ENCODE measurements at places on chromosomes 11 and 22.

GRCh38 chr22:46280063-46280817, 12.4 kb downstream of the TTC38 start:
- DNase-seq, result no peak

DNA sequence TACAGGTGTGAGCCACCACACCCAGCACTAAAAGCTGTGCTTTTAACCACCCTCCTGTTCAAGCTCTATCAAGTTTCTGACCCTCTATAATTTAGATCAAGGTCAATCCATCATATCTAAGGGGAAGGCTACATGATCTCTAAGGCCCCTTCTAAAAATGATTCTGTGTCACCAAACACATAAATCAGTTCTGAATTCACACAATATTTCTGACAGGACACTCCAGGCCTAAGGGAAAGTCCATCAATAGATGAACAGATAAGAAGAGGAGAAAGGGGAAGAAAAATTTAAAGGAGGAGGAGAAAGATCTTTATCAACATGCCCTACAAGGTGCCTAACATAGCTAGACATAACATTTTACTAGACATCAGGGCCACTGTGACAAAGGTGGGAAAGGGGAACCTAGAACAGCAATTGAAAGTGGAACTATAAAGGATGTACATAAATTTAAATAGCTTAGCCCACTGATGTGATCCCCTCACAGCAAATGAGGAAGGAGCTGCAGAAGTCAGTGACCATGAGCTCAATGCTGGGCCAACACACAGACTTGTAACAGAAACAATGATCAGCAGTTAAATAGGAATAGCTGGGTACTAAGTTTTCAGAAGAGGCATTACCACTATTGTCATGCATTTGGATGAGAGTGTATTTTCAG, 4.7 kb downstream of the PRCP start:
- no peak for DNase-seq

GRCh38 chr11:83302151-83302550, 16.0 kb upstream of the CCDC90B start:
- DNase-seq, result no peak

DNA sequence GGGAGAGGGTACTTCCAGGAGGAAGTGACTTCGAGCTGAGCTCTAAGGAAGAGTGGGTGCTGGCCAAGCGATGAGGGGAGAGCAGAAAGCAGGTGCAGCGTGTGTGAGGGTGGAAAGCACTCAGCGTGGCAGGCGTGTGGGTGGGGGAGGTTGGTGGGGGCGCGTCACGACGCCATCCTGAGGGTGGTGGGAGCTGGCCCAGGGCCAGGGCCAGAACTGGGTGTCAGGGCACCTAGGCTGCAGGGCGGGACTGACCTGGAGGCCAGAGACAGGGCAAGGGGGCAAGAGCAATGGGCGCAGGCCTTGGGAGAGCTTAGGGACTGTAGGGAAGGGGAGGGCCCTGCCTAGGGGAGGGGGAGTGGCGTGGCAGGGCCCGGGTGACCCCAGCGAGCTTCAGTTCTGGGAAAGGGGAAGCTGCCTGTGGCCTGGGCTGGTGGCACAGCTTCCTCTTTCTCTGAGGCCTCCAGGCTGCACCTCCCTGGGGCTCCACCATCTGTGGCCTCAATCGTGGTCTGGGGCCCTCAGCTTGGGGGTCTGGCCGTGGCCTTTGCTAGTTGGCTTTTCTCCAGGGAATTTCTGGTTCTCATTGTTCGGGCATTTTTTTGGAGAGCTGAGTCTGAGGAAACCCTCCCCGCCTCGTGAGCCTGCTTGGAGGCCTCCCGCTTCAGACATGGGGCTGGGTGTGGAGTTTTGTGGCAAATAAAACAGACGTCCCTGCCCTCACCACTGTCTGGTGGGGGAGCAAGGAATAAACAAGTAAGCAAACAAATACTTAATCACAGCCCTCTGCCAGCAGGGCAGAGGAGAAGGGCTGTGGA, 8.9 kb downstream of the RELT start:
- DNase-seq, result peak; percentile 40

GRCh38 chr11:36700246-36700645, 102.2 kb upstream of the RAG2 start:
- no peak for DNase-seq

GRCh38 chr11:70191495-70192140, 11.5 kb upstream of the FADD start:
- DNase-seq, result peak; percentile 74

DNA sequence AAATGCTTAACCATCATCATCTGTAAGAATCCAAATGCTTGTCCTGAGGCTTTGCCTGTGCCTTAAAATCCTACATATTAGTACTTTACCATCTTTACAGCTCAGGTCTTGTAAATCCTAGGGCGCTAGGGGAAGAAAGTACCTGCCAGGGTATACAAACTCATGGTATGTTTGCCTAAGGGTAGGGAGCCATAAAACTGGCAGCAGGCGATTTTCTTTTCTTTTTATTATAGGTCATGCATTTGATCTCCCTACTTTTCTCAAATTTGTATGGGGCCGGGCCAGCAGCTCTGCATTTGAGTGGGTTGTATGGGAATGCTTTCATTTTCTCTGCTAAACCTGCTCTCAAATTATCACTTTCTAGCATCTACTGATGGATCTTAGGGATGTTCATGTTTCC, 24.0 kb upstream of the ZBED5 start:
- no peak for DNase-seq

- no peak for DNase-seq
Measured at GRCh38 chr11:95291946-95292345, 60.9 kb upstream of the SESN3 start.

- no peak for DNase-seq
Measured at GRCh38 chr22:47692811-47693210, 930.4 kb downstream of the TBC1D22A start.

DNA sequence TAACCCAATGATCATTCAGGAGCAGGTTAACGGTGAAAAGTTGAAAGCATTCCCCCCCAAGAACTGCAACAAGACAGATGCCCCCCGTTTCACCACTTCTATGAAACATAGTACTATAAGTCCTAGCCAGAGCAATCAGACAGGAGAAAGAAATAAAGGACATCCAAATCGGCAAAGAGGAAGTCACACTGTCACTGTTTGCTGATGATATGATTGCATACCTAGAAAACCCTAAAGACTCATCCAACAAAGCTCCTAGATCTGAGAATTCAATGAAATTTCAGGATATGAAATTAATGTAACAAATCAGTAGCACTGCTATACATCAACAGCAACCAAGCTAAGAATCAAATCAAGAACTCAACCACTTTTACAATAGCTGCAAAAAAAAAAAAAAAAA, 32.8 kb downstream of the PIWIL3 start:
- no peak for DNase-seq

GRCh38 chr11:44426958-44427357, 117.0 kb upstream of the ALX4 start:
- no peak for DNase-seq

- no peak for DNase-seq
Measured at GRCh38 chr11:134176284-134176683, 47.5 kb downstream of the NCAPD3 start.

DNA sequence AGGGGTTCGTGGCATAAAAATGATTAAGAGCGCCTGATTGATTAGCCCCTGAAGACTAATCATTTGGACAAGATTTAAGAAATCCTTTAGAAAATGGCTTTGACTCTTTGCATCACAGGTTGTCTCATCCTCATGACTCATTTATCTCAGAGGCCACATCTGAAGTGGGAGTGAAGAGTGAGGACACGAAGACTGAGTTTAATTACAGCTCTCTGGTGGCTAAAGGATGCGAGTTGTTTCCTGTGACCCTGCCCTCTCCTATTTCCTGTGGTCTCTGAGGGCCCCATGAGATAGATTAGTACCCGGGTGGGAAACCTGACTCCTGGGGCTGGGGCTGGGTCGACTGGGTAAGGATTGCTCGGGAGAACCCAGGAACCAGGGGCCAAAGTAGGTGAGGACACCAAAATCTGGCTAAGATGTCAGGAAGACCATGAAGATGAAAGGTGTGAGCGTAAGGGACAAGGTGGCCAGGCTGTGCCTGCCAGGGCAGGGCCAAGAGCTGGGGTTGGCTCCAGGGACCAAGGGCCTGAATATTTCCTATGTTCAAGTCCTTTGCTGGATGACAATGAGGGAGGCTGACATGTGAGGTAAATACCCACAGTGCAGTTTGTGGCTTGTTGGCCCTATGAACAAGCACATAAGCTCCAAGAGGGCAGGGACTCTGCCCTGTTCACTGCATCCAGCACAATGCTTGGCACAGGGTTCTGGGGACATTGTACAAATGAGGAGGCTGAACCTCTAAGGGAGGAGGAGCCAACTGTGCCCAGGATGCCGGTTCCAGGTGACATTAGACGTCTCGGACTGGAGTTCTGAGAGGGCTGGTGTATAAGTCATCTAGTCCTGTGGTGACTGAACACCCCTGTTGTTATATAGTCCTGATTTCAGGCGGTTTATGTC, 3.6 kb downstream of the OTOG start:
- no peak for DNase-seq

DNA sequence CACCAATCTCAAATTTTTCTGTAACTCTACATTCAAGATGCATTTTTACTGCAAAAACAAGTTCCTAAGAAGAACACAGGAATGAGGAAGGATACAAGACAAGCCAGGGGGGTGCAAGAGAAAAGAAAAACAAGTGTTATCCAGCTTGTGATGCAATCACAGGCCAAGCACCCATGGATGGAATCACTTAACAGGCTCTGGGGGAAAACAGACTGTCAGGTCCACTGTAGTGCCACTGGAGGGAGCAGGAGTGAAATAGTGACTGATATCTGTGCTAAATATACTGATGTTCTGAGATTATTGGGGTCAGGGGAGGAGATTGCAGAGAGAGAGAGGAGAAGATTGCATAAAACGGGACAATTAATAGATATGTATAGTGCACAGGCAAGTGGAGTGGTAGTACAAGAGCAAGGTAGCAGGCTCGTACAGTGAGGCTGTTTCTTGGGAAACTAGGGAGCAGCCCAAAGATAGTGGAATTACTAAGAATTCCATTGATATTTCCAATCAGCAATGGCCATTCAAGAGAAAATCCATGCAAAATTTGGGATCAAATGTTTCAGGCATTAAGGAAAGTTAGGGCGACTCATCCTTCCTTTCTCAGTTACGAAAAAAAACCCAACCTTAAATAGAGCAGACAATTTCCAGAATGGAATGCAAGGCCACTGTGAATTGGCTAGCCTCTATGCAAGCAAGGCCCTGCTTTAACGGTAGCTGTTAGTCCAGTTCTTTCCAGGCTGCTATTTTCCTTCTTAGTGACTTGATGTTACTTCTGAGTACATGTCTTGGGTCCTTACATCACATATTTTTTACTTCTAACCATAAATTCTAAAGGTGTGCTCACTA, 52.2 kb upstream of the CEP126 start:
- no peak for DNase-seq

GRCh38 chr11:57901278-57901677, 122.4 kb upstream of the OR9Q1 start:
- DNase-seq, result no peak

- DNase-seq, result no peak
Measured at GRCh38 chr11:65131417-65131776, 2.9 kb downstream of the SYVN1 start.

- no peak for DNase-seq
Measured at GRCh38 chr11:116404462-116404798, 368.4 kb downstream of the BUD13 start.

GRCh38 chr11:133619397-133619796, 87.1 kb upstream of the OPCML start:
- DNase-seq, result no peak

GRCh38 chr11:848380-848931, 5.8 kb downstream of the TSPAN4 start:
- DNase-seq, result peak; percentile 78

- no peak for DNase-seq
Measured at GRCh38 chr11:134170919-134171281, 52.9 kb downstream of the NCAPD3 start.

DNA sequence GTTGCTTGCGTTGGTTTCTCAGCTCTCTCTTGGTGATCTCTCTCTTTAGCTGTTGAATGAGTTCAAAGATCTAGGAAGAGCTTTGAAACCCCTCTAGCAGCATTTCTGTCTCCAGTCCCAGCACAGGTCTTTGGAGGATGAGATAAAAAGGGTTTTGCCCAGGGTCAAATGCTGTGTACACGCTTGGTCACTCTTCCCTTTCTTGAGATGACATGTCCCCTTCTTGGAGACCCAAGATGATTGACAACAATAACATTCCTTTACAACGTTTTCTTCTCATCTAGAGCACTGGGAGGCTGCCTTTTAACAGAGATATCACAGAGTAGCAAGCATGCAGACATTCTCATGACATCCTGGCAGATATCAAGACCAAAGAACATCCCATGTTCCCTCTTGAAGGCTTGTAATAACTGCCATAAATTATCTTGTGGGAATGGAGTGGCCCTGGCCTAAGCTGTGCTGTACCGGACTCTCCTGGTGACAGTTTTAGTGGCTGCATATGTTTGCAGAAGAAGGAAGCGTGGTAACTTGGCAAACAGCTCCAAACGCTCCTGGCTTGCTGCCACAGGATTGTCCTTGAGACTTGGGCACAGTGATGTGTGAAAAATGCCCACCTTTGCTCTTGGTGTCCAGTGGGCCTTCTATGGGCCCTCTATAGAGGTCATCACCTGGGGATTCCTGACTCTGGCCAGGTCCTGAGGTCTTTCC, 107.8 kb downstream of the PTPRJ start:
- no peak for DNase-seq

GRCh38 chr11:65919573-65920371, 546 bp downstream of the DRAP1 start:
- DNase-seq, result peak; percentile 53

GRCh38 chr11:70399681-70400112, 1.4 kb downstream of the CTTN start:
- peak; percentile 22 for DNase-seq

GRCh38 chr11:16946477-16947282, 67.5 kb downstream of the PLEKHA7 start:
- DNase-seq, result no peak

DNA sequence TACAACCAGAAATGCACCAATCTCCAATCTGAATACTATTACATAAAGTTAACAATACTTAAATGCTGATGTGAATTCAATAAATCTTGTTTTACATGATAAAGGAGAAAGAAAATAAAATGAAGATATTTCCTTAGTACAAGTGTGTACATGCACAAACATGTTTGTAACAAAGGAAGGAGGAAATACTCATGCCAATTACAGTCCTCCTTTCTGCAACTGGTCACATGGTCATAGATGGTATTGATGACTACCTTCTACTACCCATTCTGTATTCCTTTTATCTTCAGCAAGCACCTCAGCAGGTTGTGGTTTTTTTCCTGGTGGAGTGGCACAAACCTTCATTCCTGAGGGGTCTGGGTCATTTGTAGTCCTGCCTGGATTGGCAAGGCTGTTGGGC, 214.2 kb upstream of the GUCY1A2 start:
- DNase-seq, result no peak

DNA sequence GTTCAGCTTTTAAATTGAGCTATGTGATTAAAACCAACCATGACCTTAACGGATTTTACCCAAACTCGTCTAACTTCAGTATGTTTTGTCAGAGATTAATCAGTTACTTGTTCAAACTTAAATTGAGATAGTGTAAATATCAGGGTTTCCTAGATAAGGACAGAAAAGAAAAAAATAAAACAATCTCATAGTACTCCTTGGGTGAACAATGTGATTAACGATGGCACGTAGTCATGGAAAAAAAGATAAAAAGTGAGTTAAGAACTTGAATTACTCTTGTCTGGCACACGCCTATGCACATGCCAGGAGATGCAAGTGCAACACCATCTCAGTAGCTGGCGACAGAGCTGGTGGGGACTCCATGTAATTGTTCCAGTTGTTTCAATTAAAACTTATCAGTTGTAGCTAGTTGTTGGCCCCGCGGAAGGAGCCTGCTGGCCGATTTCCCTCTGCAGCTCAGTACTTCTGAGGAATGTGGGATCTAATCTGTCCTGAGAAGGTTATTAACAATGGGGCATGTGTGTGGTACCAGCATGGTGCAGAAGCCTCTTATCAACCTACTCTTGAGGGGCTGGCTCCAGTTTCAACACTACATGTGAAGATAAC, 3.0 kb downstream of the RASSF10 start:
- no peak for DNase-seq
